ENCODE measurements at places on chromosomes 1 and 21.

DNA sequence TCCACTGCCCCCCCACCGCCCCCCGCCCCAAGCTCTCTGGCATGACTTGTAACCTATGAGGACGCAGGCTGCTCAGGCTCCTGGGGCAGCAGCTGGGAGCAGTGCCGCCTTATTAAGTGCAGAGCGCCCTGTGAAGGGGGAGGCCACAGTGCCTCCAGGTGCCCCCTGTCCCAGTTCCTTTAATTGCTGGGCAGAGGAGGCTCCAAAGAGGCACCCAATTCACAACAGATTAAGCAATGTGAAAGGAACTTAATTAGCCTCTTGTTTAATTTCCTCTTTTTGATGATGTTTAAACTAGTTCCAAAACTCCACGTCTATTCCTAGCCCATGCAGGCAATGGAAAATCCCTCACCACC lies 3.0 kb downstream of the RXFP4 start:
- no peak for DNase-seq

DNA sequence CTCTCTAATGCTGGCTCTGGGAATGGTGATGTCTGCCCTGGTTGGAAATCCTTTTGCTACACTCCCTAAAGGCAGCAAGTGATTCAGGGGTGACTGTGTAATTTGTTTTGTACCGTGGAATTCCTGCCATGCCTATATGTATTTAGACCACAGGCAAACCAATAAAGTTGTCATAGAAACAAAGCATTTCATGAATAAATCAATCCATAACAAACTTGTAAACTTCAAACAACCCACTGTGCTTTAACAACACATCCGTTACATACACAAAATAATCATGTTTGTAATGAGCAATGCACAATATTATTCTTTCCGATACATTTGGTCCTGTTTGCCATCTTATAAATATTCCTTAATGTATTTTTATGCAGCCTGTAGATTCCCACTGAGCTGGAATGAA lies 330.3 kb upstream of the SNX7 start:
- no peak for DNase-seq

DNA sequence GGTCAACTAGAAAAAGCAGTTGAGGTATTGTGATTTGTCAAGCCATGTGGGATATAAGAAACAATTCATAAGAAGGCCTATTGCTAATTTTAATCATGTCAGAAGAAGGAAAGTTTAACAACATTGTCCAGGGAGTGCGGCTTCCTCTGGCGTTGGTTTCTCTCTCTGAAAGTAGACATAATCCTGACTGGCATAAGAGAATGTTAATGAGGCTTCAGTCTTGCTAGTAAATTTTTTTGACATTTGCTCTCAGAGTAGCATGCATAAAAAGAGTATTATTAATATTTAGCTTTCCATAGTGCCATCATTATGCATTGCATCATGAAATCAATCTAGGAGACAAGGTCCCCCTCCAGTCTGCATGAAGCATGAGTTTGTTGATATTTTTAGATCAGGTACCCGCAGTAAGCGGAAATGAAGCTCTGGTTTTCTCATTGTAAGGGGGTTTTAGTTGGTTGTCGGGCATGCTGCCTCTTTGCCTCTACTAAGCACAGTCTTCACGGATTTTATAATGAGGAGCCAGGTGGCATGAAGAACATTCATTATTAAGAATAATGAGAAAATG lies 12.8 kb upstream of the PRDM2 start:
- DNase-seq, result no peak

DNA sequence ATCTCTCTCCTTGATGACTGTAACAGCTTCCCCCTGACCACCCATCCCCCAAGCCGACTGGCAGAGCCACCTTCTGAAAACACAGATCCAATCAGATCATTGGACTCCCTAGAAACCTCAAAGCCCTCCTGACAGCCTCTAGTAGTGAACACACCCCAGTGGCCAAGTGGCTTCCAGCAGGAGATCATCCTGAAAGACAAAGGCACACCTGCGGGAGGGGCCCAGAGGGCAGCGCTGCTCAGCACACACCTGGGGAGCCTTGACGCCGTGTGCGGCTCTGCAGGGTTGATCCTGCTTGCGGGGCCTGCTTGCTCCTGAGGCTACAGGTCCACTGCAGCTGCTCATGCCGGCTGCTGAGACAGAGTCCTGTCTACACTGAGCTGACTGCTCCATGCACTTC lies 41.5 kb downstream of the SLC66A1 start:
- DNase-seq, result no peak

DNA sequence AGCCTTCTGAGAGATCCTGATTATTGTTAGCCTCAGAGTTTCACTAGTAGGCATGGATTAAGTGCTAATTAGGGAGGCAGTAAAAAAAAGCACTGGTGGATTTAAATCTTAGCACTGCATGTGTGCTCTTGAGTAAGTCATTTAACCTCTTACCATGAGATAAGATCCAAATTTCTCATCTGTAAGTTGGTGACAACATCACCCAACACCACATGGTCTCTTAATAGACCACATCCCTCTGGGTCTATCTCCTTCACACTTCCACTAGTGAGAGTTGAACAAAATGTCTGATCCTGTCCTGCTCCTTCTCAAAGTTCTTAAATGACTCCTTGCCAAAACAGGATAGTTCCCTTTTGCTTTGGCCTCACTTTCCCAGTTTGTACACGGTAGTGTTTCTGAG lies 29.5 kb upstream of the DMRTA2 start:
- no peak for DNase-seq

- no peak for DNase-seq
These were observed 32.6 kb downstream of the CFH start for GRCh38 chr1:196684476-196684875.

DNA sequence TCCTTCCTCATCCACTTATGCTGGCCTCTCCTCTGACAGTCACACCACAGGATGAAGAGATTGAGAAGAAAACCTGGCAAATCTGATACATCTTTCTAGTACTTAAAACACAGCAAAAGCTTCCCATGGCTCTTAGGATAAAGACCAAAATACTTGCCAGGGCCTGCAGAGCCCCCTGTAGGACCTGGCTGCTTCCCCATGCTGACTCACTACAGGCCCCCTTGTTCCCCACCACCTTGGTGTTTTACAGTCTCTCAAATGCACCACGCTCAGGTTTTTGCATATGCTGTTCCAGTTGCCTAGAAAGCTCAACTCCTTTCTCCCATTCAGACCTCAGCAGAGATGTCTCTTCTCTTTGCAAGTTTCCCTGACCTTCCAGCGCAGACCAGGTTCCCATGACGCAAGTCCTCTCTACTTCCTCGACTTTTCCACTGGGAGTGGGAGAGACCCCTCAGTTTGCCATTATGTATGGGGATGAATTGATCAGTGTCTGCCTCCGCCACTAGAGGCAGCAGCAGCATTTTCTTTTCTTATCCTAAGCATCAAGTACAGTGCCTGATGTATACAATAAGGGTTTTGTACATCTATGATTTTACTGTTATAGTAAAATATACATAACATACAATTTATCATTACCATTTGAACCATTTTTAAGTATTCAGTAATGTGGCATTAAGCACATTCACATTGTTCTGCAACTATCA lies 113.8 kb upstream of the C8B start:
- DNase-seq, result no peak

GRCh38 chr1:53311702-53312305 lies 16.1 kb downstream of the LRP8 start:
- no peak for DNase-seq

DNA sequence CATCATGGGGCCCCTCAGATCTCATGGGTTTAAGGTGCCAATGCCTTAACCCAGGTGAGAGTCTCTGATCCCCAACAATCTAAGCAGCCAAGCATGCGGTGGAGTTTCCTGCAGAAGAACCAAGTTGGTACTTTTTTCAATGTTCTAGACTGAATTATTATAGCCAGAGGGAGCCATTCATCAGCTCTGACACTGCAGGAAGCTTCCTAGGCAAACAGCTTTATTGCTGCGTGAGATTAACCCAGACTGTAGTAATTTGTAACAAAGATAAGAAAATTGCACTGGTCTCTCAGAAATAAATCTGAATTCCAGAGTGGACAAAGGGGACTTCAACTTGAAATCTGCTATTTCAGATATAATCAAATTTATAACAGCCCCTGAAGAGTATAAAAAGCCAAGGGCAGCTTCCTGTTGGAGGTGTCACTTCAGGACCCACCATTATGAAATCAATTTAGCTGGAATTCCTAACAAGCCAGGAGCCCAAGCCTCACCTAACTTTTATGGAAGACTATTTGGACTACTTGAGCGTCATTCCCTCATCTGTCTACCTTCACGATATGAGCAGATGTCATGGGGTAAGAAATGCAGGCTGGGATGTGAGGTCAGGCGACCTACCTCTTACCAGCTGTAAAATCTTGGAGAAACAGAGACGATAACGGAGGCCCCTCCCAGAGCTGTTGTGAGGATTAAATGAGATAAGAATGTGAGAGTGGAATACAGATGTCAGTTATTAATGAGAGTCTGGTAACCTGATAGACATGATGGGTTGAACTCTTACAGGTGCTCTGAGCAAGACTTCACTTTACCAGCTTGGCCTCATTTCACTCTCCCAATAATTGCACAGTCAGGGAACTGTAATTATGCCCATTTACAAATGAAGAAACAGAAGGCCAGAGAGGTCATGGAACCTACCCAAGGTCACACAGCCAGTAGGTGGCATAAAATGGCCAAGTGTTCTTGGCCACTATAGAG lies 135.1 kb downstream of the RRAGC start:
- no peak for DNase-seq

- DNase-seq, result no peak
These were observed 62.9 kb upstream of the HP1BP3 start for GRCh38 chr1:20850021-20850420.

GRCh38 chr1:216600730-216601609 lies 122.3 kb downstream of the ESRRG start:
- no peak for DNase-seq

DNA sequence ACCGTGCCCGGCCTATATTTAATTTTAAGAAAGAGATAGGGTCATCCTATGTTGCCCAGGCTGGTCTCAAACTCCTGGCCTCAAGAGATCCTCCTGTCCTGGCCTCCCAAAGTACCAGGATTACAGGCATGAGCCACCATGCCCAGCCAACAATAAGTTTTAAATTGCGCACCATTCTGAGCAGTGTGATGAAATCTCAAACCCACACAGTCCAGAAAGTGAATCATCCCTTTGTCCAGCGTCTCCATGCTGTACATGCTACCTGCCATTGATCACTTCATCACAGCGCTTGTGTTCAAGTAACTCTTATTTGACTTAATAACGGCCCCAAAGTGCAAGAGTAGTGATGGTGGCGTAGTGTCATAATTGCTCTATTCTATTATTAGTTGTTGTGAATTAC lies 75.4 kb downstream of the APP start:
- no peak for DNase-seq

DNA sequence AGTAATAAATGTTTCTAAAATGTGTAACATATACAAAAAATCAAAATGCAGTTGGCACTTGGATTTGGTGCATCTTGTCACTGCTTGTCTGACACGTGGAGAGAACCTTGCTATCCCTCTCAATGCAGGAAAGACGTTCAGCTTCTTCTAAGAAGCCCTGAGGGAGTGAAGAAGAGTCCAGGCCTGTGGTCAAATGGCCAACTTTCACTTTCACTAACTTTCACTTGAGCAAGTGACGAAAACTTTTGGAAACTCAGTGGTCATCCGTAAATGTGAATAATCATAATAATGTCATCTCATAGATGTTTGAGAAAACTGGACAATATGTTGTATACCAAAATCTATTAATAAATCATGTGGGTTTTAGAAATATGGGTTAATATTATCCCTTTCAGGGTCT lies 61.9 kb downstream of the ERG start:
- no peak for DNase-seq

- no peak for DNase-seq
These were observed 143.0 kb downstream of the FMN2 start for GRCh38 chr1:240234485-240235210.

DNA sequence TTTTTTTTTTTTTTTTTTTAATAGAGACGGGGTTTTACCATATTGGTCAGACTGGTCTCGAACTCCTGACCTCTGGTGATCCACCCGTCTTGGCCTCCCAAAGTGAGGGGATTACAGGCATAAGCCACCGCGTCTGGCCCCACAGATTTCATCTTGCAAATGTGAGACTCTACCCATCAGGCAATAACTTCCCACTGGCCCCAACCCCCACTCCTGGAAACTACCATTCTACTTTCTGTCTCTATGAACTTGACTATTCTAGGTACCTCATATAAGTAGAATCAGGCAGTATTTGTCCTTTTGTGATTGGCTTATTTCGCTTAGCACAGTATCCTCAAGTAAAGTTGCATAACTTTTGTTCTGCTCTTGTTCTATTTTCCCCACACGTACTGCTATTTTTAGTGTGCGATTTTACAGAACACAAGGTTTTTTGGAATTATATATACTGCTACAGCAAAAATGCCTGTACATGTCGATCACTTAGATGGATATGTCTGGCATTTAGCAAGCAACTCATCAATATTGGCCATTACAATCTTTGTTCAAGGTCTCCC lies 40.2 kb downstream of the ECE1 start:
- no peak for DNase-seq

DNA sequence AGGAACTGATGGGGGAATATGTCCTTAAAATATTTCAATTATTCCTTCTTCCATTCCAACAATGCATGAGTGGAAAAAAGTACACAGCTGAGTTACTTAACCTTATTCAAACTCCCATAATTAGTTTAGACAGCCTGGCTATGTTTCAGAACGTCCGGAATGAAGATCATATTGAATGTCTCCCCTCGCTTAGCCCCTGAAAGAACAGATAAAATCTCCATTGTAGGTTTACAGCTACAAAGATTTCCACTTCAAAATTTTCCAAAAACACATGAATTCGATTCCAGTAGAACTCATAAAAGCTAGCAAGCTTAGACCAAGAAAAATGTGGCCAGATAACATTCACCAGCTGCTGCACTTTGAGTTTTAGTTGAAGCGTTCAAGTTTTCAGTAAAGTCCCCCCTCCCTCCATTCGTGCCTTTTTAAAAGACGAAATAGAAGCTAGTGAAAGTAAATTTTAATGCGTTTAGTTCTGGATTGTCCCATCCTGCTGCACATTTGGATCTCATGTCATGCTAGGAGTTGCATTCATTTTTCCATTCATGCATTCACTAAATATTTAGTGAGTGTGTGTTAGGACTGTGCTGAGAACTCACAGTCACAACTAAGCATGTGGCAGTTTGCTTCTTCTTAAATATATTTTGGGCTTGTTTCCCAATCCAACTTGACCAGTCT lies 29.4 kb upstream of the SSX2IP start:
- DNase-seq, result no peak

DNA sequence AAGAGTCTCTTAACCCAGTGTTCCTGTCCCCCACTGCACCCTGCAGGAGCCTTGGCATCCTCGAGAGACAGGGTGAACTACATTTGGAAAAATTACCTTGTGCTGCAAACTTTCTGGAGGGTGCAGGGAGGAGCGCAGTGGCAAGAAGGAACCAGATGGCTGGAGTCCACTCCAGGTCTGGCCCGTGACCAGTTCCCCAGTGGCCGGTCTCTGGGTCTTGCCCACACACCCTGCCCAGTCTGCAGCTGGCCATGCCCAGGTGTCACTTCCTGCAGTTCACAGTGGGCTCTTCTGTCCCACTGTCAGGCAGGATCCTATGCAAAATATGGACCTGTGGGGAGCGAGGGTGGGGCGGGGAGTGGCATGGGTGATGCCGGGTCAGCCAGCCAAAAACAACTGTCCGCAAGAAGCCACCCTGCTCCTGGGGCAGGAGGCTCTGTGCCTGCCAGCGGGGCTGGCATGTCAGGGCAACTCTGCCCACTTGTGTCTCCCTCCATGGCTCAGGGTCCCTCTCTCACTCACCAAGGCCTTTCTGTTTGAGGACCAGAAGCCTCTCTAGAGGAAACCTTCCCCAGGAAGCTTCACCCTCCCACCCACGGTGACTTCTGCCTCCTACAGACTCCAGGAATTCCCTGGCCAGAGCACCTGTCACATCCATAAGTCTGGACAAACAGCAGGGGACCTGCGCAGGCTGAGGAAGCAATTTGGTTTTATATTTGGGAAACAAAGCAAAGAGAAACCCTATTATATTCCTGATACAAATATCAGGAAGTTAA lies 55.6 kb downstream of the KIF21B start:
- no peak for DNase-seq

All from CD4-positive, alpha-beta memory T cell (primary cell).